ENCODE measurements at places on chromosomes 12 and 14.

GRCh38 chr12:89019439-89020120 lies 332.7 kb downstream of the DUSP6 start:
- no peak for DNase-seq

- DNase-seq, result no peak
Measured at GRCh38 chr12:57893431-57894353, 47.2 kb upstream of the CTDSP2 start.

DNA sequence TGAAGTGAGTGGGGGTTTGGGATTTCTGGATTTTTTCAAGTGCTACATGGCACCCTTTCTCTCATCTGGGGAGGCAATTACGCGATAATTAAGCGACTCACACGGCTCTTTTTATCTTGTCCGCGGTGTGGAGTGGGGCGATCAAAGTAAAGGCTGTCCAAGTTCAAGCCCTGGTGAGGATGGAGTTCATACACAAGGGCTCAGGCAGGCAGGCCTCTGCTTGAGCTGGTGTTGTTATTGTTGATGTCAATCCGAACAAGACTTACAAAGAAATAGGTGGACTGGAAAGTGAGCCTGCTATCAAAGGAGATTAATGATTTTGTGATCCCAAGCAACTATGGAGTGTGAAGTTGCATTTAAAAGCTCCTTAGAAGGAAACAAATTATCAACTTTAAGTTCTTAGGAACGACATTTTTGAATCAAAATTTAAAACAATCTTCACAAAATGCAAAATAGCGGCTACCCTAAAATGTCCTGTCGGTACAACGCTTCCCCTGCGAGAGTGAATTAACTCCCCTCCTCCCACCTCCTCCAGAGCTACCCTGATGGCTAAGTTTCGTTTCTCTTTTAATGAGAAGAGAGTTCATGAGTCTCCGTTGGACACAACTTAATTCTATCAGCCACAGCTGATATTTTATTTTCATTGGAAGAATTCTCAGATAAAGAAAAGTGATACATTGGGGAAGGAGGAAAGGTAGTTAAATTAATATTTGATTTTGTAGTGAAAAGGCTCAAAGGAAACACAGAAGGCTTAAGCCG lies 5.9 kb downstream of the FOXA1 start:
- no peak for DNase-seq

- DNase-seq, result no peak
Measured at GRCh38 chr14:90115780-90116179, 54.0 kb downstream of the KCNK13 start.

GRCh38 chr12:132646850-132647249 lies 28.3 kb downstream of the P2RX2 start:
- DNase-seq, result no peak

GRCh38 chr14:65330416-65330815 lies 82.1 kb upstream of the FUT8 start:
- DNase-seq, result no peak

DNA sequence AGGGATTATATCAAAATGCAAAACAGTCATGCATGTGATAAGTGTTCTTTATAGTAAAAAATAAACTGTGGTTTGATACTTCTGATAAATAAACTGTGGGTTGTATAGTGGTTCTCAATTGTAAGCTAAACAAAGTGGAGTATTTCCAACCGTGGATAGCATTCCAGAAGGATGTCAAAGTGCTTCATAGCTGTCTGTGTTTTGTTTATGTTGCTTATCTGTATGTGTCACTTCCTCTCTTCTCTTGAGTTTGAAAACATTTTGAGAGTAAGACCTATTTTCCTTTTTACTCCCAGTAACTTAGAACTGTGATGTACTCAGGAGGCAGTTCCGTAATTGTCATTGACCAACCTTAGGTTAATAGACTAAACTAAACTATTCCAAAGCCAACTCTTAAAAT lies 415.8 kb downstream of the TMTC2 start:
- DNase-seq, result no peak

DNA sequence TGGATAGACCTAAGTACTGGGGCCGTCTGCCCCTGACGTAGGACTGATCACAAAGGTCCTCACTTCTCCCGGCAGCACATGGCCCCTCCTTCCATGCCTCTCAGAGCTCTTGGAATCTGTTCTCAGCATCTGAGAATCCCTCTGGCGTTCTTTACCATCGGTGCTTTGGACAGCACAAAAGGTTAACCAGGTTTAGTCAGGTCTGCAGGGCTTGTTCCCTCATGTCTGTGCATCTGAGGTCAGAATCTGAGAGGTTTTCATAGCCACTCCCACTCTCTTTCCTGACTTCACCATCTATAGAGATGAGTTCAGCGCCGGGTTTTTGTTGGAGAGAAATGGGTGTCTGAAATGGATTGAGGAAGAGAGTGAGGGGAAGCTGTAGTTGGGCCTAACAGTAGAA lies 130.0 kb upstream of the ARHGAP5 start:
- DNase-seq, result no peak

DNA sequence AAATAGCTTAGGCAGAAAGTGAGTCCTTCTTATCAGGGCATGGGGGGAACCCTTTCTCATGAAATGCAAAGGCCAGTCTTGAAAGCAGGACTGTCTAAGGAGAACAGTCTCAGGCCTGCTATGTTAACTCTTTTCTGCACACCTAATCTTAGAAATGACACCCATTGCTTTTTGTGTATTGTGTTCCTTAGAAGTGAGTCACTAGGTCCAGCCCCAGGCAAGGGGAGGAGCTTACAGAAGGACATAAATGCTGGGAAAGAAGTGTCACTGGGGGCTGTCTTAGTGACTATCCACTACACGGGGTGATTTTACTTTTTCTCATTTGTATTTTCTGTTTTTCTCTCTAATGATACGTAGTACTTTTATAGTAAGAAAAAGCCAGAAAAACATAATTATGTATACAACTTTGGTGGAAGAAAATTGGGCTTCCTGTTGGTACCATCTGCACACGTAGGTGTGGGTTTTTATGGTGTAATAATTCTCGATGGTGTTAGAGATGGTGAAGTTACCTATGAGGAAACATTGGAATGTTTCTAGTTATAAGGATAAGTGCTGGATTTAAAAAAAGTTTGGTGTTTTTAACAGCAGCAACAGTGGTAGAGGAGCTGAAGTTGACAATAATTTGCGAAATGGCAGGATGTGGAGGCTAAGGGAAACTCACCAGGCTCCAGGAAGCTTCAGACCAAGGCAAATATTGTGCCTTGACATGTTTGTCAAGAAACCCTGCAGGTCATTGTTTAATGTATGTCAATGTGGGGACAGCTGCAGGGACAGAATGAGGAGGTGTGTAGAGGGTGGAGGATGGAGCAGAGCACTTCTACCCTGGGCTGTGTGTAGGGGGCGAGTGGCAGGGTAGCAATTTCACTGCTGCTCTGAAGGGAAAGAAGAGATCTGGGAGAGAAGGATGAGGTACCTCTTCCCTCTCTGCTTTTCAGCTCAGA lies 214.9 kb downstream of the KTN1 start:
- no peak for DNase-seq

- no peak for DNase-seq
Measured at GRCh38 chr12:110203546-110203945, 77.5 kb upstream of the ATP2A2 start.

DNA sequence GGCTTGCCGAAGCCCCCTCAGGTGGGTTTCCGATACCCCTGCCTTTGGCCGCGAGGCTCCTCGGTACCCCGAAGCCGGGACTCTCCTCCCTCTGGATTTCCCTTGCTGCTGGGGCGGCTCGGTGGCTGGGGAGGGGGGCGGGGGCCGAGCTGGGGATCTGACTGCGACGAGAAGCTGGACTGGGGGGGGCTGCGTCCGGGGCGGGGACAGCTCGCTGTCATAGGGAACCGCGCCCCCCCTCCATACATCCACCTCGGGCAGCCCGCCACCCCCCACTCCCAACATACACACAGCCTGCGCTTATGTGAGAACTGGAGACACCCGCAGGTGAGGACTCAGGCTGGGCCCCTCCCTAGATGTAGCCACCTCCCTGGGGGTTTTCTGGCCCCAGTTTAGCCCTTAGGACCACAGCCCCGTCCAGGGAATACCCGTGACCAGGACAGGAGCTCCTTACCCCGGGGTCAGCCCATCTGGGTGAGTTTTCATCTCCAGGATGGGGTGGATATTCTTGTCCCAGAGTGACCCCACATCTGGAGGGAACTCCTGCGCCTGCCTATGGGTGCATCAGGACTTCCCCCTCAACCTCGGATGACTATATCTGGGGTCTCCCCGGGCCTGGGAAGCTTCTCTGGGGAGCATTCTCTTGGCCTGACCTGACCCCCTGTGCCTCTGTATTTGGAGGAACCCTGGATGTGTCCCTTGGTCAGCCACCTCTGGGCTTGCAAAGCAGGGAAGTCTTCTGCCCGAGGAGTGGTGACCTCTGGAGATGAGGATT lies 687 bp downstream of the ASIC1 start:
- DNase-seq, result no peak

DNA sequence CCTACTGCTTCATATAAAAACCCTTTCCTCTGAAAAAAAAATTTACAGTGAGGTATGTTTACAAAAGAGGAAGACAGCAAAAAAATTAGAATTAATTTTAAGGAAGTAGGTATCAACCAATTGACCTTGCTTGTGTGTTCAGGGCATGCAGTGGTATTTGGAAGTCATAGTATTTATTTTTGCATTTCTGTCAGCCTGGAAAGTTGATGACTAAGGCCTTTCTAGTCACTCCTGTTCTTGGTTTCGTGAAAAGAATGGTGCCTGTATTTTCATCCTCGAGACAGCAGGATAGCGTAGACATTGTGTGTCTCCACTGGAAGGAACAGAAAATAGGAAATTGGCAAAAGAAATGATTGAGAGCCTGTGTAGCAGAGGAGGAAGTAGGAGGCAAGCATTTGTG lies 24.5 kb downstream of the SLC16A7 start:
- DNase-seq, result no peak
